Smooth muscle cell of the brain vasculature (primary cell): ENCODE measurements at places on chromosomes 4 and X.

GRCh38 chr4:25775166-25775565, 87.6 kb downstream of the SEL1L3 start:
- no peak for DNase-seq

- DNase-seq: no peak
Measured at GRCh38 chrX:133538148-133538547, 122.9 kb upstream of the GPC4 start.

DNA sequence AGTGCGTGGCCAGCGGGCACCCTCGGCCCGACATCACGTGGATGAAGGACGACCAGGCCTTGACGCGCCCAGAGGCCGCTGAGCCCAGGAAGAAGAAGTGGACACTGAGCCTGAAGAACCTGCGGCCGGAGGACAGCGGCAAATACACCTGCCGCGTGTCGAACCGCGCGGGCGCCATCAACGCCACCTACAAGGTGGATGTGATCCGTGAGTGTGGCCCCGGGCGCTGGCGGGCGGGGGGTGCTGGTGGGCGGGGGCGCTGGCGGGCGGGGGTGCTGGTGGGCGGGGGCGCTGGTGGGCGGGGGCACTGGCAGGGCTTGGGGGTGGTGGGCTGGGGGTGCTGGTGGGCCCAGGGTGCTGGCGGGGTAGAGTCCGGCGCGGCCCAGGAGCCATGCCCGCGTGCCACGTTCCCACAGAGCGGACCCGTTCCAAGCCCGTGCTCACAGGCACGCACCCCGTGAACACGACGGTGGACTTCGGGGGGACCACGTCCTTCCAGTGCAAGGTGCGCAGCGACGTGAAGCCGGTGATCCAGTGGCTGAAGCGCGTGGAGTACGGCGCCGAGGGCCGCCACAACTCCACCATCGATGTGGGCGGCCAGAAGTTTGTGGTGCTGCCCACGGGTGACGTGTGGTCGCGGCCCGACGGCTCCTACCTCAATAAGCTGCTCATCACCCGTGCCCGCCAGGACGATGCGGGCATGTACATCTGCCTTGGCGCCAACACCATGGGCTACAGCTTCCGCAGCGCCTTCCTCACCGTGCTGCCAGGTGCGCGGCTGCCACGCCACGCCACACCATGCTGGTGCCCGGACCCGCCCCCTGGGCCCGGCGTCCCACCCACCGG, 12.7 kb downstream of the FGFRL1 start:
- DNase-seq: no peak

DNA sequence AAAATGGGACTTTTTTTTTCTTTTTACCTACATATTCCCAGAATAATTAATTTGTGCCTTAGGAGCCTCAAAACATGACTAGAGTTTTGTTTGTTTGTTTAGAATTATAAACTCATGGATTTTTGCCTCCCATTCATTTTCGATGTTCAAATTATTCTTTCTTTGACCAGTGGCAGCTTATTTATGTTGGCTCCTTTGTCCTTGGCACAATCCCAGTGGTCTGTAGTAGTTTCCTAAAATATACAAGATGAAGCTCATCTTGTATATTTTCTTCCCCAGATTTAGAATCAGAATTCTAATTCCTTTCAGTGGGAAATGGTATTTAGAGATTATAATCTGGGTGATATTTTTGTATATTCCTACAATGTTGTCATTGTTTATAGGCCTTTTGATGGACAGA, 27.2 kb downstream of the DCK start:
- DNase-seq: peak; percentile 26

DNA sequence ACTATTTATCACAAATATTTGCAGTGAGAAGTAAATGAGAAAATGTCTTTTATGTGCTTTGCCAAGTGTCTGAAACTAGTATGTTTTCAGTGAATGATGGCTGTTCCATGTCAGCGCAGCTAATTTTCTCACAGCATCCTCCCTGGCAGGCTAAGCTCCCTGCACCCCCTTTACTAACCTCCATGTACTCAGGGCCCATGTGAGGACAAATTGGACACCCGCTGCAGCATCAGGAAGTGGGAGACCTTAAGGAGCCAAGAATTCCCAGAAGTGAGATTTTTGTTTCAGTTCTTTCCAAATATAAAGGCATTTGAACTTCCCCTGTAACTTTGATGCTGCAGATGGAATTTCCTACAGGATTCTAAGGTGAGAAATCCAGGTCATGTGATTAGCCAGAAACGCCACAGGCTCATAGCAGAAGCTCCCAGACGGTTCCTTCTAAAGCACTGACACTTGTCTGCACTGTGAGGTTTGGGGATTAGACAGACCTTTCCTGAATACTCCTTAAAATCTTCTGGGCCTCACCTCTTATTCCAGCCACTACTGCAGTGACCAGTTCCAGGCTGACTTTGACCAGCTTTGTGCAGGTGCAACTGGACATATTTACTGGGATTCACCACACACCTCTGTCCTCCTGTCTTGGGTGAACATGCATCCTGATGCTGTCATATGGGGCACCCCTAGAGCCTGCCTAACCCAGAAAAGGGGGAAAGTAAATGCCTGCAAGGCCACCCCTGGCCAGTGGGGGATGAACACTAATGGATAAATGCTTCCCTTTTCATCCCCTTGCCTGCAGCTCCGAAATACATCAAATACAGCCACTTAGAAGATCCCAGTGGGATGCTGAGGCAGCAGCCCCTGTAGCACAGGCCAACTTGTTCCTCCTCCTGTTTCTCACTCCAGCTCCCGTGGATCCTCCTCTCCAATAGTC, 45.9 kb downstream of the LGI2 start:
- no peak for DNase-seq

GRCh38 chr4:52982255-52982945, 120.3 kb downstream of the RASL11B start:
- DNase-seq: no peak

DNA sequence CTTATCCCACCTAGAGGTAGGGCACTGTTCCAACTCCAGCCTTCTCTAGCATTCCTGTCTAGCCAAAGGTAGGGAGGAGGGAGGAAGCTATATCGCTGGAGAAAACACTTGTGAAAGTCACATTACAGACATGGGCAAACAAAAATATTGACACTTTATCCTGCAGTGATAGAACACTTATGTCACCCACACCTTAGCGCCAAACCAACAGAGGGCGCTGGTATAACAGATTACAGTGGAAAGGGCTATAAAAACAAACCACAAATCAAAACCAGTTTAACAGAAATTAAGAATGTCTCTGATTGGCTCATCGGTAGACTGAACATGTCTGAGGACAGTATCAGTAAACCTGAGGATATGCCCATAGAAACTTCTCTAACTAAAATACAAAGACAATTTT, 451.3 kb downstream of the TLL1 start:
- no peak for DNase-seq

GRCh38 chr4:5749568-5749967, 38.6 kb downstream of the EVC start:
- DNase-seq: no peak

GRCh38 chr4:139655116-139655515, 10.5 kb upstream of the MGST2 start:
- no peak for DNase-seq

GRCh38 chr4:181508601-181509000, 734.6 kb upstream of the TENM3 start:
- DNase-seq: no peak

GRCh38 chrX:31893525-31893924, 821.7 kb upstream of the FTHL17 start:
- no peak for DNase-seq

DNA sequence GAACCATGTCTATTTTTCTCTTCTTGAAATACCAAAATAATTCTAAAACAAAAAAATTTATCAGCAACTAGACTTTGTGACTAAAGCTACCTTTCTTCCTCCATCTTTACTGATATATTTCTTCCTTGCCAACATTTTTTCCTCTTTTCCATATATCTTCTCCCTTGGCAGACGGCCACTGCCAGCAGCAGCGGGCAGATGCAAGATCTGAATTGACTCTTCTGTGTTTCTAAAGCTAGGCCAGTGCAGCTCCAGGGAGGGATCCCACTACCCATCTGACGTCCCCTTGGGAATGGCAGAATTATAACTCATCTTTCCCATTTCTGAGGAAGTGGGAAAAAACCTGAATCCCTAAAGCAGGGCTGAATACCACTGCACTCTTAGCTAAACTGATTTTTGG, 206.4 kb downstream of the NR3C2 start:
- DNase-seq: no peak

DNA sequence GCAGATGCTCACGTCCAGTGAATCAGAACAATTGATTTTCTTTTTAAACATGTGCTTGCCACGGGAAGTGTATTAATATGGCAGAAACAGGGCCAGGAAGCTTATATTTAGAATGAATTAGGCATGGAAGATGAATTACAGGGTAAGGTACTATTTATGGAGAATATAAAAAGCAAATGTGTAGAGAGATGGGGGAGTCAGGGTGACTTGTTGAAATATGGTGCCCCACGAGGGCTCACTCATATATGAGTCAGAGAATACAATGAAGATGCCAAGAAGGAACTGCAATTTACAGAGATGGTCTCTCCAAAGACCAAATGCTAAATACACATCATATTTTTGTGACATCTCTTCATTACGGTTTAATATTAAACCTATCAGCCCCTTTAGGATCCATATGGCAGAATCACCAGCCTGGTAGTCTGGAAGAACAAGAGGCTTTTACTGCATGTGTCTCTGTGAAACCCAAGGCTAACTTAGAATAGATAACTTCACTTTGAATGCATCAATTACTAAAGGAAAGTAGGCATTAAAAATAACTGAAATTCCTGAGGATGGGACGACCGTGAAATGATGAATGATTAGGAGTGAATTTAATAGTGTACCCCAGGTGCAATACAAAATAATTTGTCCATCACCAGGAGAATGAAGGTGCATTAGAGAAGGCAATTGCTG, 385.3 kb downstream of the ARHGAP24 start:
- no peak for DNase-seq

- DNase-seq: no peak
Measured at GRCh38 chr4:76977736-76978350, 28.3 kb downstream of the SEPTIN11 start.

DNA sequence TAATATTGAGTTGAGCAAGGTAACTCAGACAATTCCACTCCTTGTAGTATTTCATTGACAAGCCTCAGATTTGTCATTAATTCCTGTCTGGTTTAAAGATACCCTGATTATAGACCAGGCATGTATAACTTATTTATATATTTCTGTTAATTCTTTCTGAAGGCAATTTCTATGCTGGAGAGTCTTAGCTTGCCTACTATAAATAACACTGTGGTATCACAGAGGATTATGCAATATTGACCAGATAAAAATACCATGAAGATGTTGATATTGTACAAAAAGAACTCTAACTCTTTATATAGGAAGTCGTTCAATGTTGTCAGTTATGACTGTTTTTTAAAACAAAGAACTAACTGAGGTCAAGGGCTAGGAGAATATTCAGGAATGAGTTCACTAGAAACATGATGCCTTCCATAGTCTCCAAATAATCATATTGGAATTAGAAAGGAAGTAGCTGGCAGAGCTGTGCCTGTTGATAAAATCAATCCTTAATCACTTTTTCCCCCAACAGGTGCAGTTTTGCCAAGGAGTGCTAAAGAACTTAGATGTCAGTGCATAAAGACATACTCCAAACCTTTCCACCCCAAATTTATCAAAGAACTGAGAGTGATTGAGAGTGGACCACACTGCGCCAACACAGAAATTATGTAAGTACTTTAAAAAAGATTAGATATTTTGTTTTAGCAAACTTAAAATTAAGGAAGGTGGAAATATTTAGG, 821 bp downstream of the CXCL8 start:
- DNase-seq: no peak

DNA sequence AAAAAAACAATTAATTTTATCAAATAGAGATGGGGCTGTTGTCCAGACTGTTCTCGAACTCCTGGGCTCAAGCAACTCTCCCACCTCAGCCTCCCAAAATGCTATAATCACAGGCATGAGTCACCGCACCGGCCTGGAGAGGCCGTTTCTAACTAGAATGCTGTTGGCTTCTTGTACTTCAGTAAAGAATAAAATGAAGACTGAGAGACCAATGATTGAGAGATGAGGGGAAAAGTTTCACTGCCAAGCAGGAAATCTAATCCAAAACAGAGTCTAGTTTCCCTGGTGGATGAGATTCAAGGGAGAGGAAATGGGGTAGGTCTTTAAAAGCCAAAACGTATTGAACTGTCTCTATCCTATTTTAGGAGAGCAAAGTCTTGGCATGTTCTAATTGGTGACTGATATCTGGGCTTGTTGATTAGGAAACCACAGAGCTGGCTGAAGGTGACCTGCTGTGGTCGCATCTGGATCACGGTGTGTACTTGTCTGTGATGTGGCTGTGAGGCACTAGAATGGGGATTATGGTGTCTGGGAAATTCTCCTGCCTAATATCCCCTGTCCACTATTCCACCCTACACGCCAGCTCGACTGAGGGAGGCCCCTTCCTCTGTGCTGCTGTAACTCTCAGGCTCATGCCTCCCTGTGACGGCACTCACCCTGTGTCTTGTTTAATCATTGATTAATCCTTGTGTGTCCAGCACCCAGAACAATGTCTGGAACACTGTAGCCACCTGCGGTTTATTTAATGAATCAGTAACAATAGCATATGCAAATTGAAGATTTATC, 15.0 kb upstream of the TRIM2 start:
- DNase-seq: no peak

GRCh38 chr4:75490155-75490554, 24.0 kb downstream of the RCHY1 start:
- no peak for DNase-seq

GRCh38 chrX:1592470-1593142, 1.2 kb downstream of the AKAP17A start:
- DNase-seq: no peak

DNA sequence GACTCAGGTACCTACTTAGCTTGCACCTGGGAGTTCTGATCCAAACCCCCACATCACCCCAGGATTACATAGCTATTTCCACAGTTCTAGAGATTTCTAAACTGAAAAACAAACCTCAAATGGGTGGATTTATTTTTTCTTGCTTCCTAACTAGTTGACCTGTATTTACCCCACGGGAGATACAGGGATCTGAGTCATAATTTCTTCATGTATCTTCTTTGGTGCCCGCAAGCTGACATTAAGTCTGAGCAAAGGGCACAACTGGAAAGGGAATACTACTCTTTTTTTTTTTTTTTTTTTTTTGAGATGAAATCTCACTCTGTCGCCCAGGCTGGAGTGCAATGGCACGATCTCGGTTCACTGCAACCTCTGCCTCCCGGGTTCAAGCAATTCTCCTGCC, 10.0 kb upstream of the ELOVL6 start:
- DNase-seq: no peak

DNA sequence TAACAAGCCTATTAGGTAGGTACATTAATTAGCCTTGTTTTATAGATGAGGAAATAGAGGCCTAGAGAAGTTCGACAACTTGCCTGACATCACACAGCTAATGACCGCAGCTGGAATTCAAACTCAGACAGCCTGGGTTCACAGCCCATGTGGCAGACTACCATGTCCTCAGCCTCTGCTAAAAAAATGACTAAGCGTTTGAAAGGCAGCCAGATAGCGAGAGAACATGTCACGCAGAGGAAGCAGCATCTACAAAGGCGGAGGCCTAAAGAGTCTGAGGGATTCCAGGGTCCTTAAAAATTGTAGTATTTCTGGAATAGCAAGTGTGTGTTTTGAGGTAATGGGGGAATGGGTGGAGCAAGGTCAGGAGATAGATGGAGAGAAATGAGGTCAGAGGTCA, 33.2 kb upstream of the BMP15 start:
- DNase-seq: no peak
